ENCODE measurements at places on chromosomes 7 and 10.

DNA sequence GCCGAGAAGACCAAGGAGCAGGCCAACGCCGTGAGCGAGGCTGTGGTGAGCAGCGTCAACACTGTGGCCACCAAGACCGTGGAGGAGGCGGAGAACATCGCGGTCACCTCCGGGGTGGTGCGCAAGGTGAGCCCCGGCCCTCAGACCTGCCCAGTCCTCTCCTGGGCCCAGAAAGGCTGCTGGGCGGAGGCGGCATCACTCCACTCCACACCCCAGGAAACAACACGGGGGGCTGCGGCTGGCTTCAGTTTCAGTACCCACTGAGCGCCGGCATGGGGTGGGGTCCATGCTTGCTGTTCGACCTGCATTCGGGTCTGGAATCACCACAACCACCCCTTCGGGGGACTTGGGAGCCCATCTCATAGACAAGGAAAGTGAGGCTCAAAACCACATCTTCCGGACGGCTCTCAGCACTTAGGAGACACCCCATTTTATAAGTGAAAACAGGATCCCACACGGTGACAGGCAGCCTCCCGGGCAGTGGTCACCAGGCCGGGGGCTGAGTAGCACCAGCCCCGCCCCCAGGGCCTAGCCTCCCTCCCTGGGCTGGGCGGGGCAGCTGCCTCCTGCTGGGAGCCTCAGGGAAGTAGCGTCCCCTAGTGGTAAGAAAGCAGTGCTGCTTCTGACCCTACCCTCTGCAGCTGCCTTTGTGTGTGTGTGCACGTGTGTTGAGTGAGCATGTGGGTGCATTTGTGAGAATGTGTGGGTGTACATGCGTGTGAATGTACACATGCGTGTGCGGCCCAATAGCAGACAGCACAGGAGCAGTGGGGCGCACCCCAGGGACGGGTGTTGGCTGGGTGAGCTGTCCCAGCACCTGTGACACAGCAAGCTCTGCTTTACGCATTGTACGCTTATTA is 1.8 kb downstream of the SNCG start:
- DNase-seq = peak; percentile 62

DNA sequence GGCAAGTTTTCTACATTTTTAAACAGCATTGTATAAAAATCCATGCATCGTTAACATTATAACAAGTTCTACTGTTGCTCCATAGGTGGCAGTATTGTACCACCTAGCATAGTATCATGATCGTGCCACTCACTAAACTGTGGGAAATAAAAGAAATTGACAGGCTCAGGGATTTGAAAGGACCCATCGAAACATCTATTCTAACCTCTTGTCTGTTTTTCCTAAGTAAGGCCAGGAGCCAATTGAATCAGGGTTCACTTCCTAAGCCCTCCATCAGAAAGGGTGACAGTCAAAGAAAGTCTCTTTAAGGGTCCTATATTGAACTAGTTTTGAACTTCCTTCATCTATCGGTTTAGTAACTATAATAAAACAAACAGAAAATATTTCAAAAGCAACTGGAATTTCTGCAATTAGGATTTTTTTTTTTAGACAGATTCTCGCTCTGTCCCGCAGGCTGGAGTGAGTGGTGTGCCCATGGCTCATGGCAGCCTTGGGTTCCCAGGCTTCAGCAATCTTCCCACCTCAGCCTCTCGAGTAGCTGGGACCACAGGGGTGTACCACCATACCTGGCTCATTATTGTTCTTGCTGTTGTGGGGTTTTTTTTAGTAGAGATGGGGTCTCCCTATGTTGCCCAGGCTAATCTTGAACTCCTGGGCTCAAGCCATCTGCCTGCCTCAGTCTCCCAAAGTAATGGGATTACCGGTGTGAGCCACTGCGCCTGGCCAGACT is 9.4 kb downstream of the HACD1 start:
- peak; percentile 10 for DNase-seq

- no peak for DNase-seq
Measured at GRCh38 chr7:128197989-128198580, 43.0 kb upstream of the LEP start.

DNA sequence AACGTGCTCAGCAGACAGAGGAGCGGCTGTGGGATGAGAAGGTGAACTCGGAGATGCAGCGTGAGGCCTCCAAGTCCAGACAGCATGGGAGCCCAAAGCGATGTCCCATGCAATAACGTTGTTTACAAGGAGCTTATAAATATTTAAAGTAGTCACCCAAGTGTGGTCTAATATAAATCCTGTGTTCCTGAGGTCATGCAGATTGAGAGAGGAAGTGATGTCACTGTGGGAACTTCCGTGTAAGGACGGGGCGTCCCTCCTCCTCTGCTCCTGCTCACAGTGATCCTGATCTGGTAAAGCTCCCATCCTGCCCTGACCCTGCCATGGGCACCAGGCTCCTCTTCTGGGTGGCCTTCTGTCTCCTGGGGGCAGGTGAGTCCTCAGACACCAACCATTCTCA is 94.7 kb upstream of the PRSS58 start:
- DNase-seq = peak; percentile 45

GRCh38 chr7:32892521-32893206 is 1.1 kb upstream of the KBTBD2 start:
- DNase-seq = peak; percentile 61

- DNase-seq = no peak
Measured at GRCh38 chr7:143418681-143419458, 10.2 kb upstream of the EPHA1 start.

DNA sequence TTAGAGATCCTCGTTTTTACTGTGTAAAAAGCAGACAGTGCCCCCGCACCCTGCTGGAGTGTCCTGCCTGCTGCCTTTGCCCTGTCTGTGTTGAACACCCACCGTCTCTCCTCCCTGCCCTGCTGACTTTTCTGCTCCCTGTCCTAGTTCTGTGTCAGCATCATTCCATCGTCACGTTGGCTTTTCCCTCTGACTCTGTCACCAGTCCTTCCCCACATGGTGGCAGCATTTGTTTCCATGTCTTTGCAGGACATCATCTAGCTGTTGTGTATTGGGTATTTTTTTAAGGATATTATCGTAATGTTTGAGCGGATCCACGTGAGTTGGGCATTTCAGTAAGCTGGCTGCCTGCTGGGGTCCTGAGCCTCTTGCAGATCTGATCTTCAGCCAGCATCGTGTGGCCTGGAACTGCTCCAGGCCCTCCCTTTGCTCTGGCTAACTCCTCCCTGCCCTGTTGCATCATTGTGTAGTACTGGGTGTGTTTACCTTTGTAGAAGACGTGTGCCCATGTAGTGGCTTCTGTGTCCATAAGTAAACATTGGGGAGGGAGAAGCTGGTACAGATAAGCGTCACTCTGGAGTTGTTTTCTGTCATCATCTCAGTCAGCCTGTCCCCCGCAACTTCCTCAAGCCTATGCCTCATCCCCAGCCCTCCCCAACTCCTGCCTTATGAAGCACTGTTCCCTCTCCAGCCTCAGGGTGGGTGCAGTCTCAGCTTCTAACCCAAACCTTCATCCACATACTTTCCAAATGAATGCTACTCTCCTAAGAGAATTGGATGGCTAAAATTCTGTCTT is 44.3 kb downstream of the TRRAP start:
- DNase-seq = no peak

DNA sequence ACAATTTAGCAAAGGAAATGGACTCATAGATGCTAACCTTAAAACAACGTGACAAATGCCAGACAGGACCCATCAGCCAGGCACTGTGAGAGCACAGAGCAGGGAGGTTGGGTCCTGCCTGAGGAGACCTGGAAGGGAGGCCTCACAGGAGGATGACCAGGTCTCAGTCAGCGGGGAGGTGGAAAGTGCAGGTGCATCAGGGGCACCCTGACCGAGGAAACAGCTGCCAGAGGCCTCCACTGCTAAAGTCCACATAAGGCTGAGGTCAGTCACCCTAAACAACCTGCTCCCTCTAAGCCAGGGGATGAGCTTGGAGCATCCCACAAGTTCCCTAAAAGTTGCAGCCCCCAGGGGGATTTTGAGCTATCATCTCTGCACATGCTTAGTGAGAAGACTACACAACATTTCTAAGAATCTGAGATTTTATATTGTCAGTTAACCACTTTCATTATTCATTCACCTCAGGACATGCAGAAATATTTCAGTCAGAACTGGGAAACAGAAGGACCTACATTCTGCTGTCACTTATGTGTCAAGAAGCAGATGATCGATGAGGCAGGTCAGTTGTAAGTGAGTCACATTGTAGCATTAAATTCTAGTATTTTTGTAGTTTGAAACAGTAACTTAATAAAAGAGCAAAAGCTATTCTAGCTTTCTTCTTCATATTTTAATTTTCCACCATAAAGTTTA is 157.6 kb upstream of the LANCL2 start:
- DNase-seq = no peak

- no peak for DNase-seq
Measured at GRCh38 chr7:158271646-158272045, 316.0 kb downstream of the PTPRN2 start.

DNA sequence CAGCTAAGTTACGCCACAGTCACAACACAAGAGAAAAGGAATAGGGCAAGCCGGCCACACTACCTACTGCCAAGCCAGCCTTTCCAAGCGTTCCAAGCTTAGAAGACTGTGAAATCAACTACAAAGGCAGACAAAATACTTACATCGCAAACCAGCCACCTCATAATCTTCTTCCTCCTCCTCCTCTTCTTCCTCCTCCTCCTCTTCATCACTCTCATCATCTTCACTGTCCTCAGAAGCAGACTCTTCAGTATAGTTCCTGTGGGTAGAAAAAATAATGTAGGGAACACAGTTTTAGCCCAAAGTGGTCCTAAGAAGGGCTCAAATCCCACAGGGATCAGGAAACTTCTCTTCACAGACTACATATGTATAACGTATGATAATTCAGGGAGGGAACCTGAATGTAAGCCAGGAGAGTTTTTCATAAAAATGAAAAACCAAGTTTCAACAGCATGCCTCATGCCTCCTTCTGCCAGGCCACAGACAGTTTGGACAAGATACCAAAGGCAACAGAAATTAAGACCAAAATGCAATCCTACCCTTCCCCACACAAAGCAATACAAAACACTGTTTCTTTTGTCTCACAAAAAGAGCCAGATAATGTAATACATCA is 13.6 kb downstream of the FZD9 start:
- DNase-seq = no peak

DNA sequence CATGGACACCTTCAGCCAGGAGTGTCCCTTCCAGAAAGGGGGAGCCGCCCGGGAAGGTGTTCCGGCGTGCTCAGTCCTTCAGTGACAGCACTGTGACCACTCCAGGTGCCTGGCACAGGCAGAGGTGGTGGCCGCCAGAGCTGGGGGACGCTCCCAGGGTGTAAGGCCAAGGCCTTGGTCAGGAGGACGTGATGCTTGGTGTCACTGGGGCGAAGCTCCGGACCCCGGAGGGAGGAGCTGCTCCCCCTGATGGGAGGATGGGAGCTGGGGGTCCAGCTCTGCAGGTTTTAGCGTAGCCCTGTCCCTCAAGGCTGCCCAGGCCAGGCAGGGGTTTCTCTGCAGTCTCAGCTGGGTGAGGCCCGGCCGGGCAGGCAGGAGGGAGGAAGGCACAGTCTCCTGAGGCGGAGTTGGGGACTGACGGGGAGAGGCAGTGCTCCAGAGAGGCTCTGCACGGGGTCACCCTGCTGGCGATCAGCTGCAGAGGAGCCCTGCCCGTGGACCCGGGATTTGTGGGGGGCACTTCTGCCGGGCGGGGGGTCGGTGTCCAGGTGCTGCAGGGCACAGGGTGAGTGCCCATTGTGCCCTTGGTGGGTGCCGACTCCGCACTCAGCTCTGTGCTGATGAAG is 56.5 kb upstream of the DNAJB6 start:
- DNase-seq = no peak

DNA sequence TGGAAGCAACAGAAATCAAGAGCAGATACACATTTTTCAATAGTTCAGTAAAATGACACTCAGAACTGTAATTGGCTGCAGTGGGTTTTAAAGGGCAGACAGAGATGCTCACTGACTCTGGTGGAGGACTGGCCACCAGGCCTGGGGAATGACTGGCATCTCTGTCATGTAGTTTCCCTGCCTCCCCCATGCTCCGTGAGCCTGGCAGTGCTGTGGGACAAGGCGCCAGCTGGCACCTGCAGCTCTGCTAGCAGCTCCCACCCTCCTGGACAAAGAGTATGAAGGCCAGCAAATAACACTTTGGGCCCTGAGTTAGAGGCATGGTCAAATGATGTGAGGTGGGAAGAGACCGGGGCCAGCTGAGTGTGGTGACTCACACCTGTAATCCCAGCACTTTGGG is 15.0 kb downstream of the TSPAN33 start:
- DNase-seq = no peak

DNA sequence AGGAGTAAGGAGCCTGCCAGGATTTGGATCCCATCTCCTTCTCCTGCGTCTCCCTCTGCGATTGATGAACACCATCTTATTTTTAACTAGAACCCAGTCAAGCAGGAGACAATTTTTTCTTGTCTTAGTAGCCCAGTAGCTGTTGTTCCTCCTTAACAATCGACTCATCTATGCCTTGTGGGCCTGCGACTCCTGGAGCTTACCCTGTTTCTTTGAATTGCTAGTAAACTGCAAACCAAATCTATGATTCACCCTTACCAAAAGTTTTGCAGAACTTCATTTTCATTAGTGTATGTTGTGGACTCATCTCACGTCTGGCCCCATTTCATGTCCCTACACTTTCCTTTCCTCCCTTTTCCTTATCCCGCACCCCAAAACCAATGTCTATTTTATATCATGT is 37.7 kb downstream of the TRIL start:
- DNase-seq = no peak

DNA sequence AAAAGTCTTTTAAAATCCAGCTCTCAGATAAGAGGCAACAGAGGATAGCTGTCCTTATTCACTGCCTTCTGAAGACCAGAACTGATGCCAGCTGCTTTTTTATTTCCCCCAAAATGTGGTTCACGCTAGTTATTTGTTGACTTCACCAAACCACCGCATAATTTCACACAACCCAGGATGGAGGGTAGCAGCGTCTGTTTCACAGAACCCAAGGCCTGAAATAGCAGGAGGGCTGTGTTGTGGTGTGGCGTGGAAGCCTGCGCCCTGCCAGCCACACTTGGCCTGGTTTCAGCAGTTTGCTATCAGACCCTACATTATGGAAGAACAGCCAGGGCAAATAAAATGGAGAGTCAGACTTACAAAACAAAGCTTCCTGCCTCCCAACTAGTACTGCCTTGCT is 155.4 kb downstream of the DYNC1I1 start:
- DNase-seq = no peak

- DNase-seq = no peak
Measured at GRCh38 chr10:61747307-61747706, 84.6 kb downstream of the CABCOCO1 start.

DNA sequence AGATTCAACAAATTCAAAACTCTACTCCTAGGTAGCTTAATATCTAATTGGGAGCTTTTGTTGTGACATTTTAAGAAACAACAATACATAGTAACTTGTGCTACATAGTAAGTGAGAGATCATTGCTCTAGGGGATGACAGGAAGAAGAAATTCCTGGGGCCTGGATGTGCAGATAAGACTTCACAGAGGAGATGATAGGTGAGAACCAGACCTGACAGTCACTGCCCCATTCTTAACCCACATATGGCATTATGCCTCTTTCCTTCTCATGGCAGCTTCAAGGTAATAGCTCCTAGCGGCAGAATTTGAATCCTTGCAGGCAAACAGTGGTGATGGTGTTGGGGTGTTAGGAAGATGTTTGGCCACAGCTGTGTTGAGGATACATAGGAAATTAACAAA is 233.6 kb downstream of the VTI1A start:
- no peak for DNase-seq
